ENCODE measurements at places on chromosomes 11 and 22. TPM values are rescaled to one million over a fixed set of nuclear protein-coding genes. Genes with fewer than 3 reads are reported as not detected.

MMP20 gene
- total RNA-seq: not detected

NLRP14 gene
- not detected for total RNA-seq

ZNF280B gene
- 3.0 TPM for total RNA-seq

RANBP1 gene
- total RNA-seq: 459 TPM

APOC3 gene
- total RNA-seq: not detected

OR52H1 gene
- not detected for total RNA-seq

FXYD6 gene
- 0.11 TPM for total RNA-seq

THY1 gene
- 0.40 TPM for total RNA-seq

ZNF214 gene
- total RNA-seq: not detected

PHF21B gene
- not detected for total RNA-seq

ACR gene
- not detected for total RNA-seq
